ENCODE measurements at places on chromosomes 4 and X. TPM values are rescaled to one million over a fixed set of nuclear protein-coding genes. Genes with fewer than 3 reads are reported as not detected.

DNA sequence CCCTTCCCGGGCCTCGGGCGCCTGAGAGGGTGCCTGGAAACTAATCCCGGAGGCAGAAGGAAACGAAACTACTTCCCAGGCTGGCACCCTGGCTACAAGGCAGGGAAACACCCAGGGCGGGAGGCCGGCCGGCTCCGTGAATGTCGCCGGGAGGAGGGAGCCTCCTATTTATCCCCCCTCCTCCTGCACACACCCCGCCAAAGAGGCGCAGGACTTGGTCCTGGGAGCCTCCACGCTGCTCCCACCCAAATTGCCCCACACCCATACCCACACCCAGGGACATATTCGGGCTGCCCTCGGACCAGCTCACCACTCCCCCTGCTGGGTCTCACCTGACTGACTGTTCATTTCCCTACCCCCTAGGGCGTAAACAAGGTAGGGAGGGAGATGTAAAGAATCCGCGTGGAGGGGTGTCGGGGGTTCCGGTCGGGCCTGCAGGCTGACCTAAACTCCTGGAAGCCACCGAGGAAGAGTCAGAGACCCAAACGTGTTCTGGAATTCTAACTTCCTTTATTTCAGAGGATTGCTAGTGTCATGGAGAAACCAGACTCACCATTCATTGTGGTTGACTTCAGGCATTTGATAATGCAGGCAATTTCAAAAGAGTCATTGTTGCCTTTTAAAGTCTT, at the start of gene BTC:
Gene BTC, minus strand, starts transcription at position 142 of the 629 bp plus-strand sequence. CDS start 198 bp downstream, outside the sequence.
- peak; percentile 80 for DNase-seq

The RUFY3 gene
- polyA plus RNA-seq = 158 TPM

DNA sequence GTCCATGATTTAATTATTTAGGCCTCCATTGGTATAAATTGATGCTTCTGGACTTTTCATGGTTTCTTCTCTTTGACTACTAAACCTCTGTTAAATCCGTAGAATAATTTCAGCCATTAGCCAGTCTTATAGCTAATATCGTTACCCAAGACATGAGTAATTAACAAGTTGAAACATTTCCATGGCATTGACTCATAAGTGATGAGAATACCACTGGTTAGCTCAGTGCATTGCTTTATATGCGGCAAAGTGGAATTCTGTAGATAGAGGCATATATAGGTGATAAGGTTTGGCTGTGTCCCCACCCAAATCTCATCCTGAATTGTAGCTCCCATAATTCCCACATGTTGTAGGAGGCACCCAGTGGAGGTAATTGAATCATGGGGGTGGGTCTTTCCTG, 80.6 kb downstream of the VCX2 start:
- DNase-seq = no peak

DNA sequence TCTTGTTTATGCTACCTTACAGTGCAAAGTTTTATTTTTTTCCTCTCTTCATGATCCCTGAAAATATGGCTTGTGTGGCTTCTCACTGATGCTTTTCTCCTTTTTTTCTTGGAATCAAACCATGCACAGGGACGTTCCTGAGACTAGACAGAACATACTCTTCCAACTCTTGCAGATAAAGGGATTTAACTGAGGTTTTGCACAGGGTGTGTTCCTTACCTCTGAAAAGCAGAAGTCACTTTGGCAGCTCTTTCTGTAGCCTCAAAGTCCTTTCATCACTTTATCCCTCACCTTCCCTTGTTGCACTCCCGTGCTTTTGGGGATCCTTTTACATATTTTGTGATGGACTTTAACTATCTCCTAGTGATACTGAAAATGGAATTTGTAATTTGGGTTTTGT, 300.1 kb downstream of the SPRY1 start:
- DNase-seq = no peak

DNA sequence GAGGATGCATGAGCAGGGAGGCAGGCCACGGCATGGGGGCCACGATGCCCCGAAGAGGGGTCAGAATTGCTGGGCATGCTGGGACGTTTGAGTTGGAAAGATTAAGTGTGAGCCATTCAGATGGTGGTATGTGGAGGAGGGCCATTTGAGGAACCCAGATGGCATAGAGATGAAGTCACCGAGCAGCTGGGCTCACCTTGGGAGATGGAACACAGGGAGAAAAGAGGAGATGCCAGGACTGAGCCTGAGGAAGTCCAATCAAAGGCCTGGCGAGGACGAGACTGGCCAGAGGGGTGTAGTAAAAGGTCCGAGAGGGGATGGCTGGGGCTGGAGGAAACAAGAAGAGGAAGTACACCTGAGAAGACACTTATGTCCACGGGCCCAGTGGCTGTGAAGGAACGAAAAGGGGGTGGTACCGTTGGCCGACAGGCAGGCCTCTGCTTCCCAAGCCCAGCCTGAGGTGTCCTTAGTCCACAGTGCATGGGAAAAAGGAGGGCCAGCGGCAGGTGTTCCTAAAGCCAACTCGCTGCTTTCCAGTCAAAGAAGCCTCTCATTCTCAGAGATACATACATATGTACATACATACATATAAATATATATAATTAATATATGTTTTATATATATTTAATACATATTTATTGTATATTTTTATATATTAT, 54.6 kb upstream of the CLCN4 start:
- DNase-seq = no peak

- DNase-seq = no peak
Measured at GRCh38 chr4:79015411-79015810, 76.2 kb upstream of the PAQR3 start.

DNA sequence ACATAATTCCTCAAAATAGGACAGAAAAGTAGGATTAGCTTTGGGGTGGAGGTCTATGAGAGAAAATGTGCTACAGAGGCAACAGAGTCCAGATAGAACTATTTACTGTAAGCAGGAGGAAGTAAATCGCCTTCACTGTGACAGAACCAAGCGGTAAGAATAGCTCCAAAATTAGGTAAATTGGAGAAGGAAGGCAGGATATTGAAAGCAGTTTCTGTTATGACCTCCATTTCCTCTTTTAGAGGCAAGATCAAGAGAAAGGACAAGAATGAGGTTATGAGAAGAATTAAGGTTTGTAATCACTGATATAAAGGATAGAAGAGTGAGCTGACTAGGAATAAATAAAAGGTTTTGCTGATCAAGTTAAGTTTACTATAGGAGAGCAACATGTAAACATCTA, 44.1 kb upstream of the NEUROG2 start:
- no peak for DNase-seq

The MGAT4D gene
- not detected for polyA plus RNA-seq

The SYP gene
- polyA plus RNA-seq = 2.7 TPM

DNA sequence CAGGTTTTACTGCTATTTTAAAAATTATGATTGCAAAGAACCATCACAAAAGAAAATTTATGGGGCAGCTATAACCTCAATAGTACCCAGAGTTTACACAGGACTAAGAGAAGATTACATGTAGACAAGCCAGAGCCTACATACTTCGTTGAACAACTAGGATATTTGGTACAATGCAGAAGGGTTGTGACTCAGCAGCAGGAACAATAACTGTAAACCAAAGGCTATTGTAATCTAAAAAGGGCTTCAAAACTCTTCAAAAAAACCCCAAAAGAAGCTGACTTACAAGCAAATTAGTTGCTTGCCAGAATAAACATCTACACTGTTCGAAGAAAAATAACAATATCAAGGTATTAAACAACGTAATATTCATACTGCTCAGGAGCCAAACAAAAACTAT, 618.0 kb downstream of the STPG2 start:
- DNase-seq = no peak

The PNMA6F gene
- not detected for polyA plus RNA-seq

- DNase-seq = no peak
Measured at GRCh38 chr4:163757219-163757618, 262.7 kb downstream of the TMA16 start.

DNA sequence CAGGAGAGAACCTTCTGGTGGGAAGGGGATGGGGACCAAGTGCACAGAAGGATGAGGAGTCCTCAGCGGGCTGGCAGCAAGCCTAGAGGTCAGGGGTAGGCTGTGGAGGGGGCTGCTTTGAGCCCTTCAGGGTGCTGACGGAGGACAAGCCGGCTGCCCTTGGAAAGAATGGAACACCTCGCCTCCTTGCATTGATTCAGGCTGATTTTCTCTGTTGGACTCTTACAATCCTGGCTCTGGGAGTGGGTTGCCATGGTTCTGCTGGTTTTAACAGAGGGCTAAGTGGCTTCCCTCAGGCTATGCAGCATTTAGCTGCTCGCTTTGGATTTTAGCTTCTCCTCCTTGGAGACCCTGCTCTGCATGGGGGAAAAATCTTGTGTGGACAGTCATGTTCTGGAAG, 49.4 kb upstream of the CHRNA9 start:
- DNase-seq = no peak

DNA sequence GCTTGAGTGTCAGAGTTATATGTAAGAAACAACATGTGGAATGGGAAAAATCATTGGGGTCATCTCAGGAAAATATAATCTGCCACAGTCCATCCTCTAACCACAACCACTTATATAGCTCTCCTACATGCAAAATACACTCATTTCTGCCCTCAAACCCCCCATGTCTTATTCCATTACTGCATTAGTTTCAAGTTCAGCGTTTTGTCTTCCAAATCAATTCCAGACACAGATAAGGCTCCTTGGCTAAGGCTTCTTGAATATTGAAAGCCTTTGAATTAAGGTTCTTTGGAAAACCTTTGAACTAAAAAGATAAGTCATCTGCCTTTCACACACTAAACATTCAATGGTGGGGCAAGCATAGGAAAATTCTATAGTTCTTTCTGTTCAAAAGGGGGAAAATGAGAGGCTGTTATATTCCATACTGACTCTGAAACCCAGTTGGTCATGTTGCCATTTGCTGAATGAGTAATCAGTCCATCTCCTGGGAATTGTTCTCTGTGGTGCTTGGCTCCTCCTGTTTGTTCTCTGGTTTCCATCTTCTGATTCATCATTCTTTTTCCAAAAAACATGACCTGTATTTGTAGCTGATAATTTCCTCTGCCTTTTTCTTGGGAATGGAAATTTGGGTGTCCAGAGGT, 218.7 kb downstream of the BMPR1B start:
- no peak for DNase-seq

DNA sequence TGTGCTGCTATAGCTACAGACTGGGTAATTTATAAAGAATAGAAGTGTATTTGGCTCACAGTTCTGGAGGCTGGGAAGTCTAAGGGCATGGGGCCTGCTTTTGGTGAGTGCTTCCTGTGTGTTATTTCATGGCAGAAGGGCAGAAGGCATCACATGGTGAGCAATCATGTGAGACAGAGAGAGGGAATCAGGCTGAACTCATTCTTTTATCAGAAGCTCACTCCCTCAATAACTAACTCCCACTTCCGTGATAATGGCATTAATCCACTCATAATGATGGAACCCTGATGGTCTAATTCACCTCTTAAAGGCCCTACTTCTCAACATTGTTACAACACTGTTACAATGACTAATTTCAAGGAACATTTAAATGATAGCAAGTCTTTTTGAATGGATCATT, 129.4 kb downstream of the FAT4 start:
- DNase-seq = no peak

GRCh38 chrX:35682476-35682875, 115.7 kb upstream of the MAGEB16 start:
- DNase-seq = no peak

- no peak for DNase-seq
Measured at GRCh38 chrX:53211391-53211978, 13.5 kb downstream of the KDM5C start.

The CFP gene
- 7.0 TPM for polyA plus RNA-seq

GRCh38 chrX:39840581-39841093, 257.1 kb downstream of the BCOR start:
- no peak for DNase-seq

The CABS1 gene
- not detected for polyA plus RNA-seq

The LAMTOR3 gene
- 75.5 TPM for polyA plus RNA-seq

The STBD1 gene
- 3.9 TPM for polyA plus RNA-seq

DNA sequence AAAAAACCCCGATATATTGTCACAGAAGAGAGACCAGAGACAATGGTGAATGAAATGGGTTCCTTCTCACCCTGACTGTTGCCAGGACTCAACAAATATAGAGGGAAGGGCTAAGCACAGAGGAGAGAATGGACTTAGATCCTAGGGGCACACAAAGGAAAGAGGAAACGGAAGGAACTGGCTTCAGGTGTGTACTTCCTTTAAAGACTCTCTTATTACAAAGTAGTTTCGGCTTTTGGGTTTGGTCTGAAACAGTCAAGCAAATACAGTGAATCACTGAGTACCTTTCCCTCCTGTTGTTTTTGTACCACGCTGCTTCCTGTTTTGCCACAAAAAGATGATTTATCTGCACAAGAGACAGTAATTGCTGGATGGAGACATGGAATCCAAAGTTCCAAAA, 46.1 kb upstream of the S100G start:
- DNase-seq = no peak

The GLRB gene
- 7.1 TPM for polyA plus RNA-seq

DNA sequence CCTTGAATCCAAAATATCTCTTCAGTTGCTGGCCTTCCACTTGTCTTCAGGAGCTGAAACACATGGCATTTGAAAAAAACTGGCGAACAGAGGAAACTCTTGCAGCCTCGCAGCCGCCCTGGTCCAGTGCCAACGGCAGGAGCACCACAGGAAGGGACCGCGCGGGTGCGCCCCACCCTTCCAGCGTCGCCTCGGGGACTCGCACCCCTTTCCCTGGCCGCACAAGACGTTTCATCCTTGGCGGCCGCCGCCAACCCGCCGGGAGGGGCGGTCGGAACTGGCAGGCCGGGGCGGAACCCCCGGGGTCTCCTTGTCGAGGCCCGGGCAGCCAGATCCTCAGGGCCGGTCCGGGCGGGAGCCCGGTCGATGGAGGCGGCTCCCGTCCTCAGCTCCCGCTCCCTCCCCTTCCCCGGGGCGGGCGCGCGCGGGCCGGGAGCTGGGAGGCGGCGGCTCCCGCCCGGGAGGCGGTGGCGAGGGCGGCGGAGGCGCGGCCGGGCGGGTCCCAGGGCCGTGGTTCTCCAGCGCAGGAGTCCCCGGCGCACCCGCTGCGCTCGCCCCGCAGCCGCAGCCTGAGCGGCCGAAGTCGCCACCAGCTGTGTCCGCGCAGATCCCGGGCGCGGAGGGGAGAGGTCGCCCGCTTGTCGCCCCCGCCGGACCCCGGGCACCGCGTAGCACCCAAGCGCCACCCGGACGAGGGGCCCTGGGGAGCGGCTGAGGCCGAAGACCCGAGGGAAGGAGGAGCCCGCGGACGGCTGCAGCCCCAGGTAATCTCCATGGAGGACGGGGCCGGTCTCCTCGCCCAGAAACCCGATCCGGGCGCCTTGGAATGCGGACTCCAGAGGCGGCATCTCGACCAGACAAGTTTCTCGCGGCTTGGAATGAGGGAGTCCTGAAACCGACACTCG, 886 bp upstream of the NDST3 start:
- peak; percentile 86 for DNase-seq

DNA sequence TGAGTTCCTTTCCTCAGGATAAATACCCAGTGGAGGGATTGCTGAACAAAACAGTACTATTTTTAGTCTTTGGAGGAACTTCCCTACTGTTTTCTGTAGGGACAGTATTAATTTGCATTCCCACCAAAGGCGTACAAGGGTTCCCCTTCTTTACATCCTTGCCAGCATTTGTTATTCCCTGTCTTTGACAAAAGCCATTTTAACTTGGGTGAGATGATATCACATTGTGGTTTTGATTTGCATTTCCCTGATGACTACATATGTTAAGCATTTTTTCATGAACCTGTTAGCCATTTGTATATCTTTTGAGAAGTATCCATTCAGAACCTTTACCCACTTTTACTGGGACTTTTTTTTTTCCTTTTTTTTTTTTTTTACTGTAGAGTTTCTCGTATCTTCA, 126.2 kb upstream of the ANXA10 start:
- DNase-seq = no peak

- DNase-seq = no peak
Measured at GRCh38 chr4:118823471-118823870, 12.5 kb downstream of the SEC24D start.

Data from left lung (tissue), 14 donors.